ENCODE measurements at places on chromosomes 3 and 15.

GRCh38 chr15:75416584-75416983 lies 34.9 kb downstream of the SIN3A start:
- DNase-seq, result no peak

DNA sequence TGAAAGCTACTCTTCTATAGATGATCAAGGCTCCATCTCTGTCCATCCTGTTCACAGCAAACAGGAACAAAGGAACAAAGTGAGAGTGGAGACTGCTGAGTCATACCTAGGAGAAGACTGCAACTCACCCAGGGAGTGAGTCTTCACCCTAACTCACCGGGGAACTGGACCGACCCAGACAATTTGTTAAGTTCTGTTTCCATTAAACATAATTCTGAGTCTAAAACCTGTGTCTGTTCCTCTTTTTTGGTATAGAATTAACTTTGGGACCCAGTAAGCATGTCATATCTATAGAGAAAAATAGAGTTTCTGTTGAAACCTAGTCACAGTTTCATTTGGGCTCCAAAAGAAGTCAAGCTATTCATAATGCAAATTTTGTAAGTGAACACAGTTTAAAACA lies 21.6 kb downstream of the CCDC80 start:
- no peak for DNase-seq

DNA sequence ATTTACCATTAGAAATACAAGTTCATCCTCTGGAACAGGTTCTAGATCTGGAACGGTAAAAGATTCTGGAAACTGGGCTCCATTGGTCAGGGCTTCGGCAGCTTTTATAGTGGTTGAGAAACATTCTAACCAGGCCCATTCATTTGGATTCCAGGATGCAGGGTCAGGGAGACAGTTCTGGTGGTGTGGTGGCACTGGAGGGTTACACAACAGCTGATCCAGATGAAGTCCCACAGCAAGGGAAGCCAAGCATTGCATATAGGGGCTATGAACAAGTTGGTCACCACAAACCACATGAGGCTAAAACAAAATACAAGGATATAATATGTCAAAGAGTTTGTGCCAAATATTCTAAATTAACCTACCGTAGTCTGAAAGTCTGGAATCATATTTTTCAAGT lies 43.0 kb downstream of the FBXL22 start:
- no peak for DNase-seq

DNA sequence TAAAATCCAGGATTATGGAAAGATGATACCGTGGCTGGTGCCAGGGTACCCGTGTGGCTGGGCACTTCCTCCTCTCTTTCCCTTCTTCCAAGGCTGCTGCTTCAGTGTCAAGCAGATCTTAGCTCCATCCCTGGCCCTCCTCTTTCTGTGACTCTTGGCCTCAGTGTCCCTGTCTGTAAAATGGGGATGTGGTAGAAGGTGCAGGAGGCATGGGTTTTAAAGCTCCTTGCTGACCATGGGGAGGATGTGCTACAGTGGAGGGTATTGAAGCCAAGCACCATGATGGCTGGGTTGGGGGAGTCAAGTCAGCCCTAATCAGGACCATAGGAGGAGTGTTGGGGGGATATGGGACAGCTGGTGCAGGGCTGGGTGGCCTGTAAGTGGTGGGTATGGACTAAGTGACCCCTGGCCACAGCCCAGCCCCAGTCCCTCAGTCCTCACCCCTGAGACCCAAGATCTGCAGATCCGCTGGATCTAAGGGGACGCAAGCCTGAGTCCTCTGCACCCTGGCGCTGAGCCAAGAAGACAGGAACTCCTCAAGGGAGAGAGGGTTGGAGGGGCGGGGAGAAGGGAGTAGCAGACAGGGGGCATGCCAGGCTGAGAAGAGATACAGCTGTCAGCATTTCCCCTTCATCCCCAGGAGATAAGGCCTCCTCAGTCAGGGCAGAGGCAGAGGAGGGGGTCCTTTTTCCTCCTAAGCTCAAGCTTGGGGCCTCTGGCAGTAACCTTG lies 12.0 kb downstream of the PTH1R start:
- no peak for DNase-seq

- DNase-seq, result no peak
Measured at GRCh38 chr15:30046430-30046829, 36.3 kb upstream of the GOLGA8J start.

- DNase-seq, result no peak
Measured at GRCh38 chr3:23452408-23452807, 249.3 kb downstream of the UBE2E2 start.

- no peak for DNase-seq
Measured at GRCh38 chr3:119930286-119930685, 148.4 kb downstream of the NR1I2 start.

GRCh38 chr3:57064001-57064400 lies 3.5 kb downstream of the SPATA12 start:
- no peak for DNase-seq

DNA sequence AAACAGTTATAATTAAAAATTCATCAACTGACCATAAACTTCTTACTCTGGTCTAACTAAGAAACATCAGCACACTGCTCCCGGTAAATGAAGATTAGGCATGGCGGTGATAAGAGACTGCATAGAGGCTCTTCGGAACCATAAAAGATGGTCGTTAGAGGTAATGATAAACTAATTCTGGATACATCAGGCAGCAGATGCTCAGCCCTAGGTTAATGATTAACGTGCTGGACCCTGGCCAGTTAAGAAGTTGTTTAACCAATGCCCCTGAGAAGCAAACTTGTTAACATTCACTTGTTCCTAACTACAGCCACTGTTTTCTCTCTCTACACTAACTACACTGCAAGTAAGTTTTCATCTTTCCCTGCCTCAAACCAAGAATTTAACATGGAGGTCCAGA lies 111.5 kb downstream of the PDZRN3 start:
- peak; percentile 11 for DNase-seq

GRCh38 chr3:168839653-168840052 lies 743.9 kb upstream of the GOLIM4 start:
- DNase-seq, result no peak

DNA sequence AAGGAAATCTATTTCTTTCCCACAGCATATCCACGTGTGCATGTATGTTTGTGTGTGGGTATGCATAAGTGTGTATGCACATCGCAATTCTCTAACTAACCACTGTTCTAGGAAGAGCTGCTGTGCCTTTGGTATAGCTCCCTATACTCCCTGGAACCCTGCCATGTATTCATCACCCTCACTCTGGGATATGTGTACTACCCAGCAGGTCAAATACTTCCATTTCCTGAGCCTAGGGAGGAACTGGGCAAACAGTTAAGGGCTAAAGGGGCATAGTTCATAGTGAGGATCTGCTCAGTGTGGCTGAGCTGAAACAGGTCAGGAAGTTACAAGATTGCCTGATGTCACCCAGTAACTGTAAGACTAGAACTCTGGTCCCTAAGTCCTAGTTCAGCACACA lies 260.4 kb downstream of the RPLP1 start:
- DNase-seq, result no peak

GRCh38 chr3:78041486-78041885 lies 1001.6 kb downstream of the ROBO2 start:
- DNase-seq, result no peak

DNA sequence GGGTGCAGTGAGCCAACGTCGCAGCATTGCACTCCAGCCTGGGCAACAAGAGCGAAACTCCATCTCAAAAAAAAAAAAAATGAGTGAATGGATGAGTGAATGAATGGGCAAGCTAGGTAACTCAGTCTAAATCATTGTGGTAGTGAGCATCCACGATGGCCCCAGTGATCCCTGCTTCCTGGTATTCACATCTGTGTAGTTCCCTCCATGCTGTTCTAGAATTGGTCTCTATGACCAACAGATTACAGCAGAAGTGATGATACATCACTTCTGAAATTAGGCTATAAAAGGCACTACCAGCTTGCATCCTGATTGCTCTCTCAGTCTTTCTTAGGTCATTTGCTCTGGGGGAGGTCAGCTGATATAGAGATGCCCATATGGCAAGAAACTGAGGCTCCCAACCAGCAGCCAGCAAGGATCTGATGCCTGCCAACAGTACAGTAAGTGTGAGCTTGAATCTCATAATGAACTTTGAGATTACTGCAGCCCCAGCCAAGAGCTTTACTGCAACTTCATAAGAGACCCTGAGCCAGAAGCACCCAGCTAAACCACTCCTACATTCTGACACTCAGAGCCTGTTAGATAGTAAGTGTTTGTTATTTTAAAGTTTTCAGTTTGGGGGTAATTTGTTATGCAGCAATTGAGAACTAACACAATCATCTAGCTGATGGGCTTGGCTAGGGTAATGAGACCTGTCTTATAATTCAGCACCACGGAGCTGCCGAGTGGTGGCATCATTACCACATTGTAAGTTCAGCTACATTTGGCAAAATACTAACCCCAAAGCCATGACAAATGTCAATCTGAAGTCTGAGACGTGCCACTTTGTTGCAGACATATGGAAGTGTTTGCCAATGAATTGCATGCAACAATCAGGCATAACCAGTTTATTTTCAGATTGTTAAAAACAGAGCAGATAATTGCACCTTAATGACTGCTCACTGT lies 53.0 kb downstream of the KLHL6 start:
- DNase-seq, result no peak

GRCh38 chr3:183540501-183541234 lies 14.8 kb downstream of the KLHL6 start:
- DNase-seq, result no peak

DNA sequence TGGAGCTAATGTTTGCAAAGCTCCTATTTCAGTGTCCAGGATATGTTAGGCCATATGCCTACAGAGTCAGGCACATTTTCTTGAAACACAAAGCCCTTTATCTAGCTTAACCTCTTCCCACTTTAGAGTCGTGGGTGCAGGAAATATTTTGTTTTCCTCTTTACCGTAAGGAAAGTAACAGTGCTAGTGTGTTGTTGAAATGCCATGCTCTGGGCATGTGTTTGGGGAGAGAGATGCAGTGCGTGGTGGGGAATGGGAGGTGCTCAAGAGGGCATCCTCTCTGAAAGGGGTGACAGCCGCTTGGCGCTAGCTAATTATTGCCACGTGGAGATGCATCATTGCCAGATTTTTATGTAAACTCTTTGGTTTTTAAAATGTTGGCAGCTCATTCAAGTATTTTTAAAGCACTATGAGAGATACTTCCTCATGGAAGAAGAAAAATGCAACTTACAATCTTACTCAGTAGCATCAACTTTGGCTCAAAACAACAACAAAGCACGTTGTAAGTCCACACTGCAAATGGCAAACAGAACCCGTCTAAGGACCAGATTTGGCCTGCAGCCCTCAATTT lies 152.6 kb downstream of the LPP start:
- DNase-seq, result no peak

DNA sequence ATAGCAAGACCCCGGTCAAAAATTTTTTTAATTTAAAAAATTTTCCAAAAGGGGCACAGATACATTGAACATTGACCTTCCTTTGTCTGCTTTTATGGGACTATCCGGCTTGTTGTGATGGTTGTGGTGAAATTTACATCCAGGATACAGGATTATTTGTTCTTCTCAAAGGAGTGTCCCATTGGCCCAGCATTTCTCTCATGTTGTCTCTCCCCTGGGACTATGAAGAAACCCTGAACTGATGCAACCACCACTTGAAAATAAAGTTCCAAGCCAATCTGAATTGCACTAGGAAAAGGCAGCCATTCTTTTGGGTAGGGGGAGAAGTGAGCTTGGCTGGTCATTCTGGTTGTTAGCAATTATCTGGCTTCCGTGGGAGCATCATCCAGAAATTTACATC lies 58.4 kb downstream of the PPARG start:
- no peak for DNase-seq

DNA sequence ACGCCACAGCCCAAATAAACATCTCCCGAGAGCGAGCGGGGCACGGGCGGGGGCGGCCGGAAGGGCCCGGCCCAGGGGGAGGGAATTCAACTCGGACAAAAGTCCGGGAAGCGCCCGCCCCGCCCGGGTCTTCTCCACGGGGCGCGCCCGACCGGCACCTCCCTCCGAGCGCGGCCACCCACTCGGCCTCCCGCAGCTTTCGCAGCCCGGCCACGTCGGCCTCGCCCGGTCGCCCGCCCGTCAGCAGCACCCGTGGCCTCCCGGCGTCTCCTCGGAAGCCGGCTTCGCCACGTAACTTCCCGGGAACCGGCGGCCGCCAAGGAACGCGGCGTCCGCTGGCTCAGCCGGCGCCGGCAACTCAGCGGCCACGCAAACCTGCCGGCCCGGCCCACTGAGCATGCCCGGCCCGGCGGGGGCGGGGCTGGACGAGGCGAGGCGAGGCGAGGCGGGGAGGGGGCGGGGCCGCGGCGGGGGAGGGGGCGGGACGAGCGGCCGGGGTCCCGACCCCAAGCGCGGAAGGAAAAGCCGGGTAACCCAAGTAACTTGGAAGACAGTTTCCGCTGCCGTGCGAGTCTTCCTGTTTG lies at the start of gene TJP1:
Gene TJP1, minus strand, starts transcription at position 369 of the 584 bp plus-strand sequence. CDS start 440 bp downstream, outside the sequence.
- peak; percentile 28 for DNase-seq

GRCh38 chr3:46286947-46287565 lies 44.8 kb downstream of the CCR3 start:
- DNase-seq, result no peak
